ENCODE measurements at places on chromosomes 16 and 17.

DNA sequence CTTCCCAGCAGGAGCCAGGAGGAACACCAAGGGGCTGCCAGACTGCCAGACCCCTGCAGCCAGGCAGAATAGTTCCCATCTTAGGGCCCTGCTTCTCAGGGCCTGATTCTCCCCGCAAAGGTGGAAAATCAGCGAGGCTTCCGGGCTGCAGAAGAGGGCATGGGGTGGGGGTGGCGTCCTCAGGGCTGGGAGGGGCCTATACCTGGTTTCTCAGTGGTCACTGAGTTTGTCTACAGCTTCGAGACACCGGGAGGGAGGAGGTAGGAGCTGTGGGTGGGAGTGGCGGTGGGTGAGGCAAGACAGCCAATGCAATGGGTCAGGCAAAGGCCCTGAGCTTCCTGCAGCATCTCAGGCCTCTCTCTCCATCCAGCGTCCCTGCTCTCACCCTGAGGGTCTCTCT, 14.3 kb downstream of the LRRC75A start:
- DNase-seq: no peak

GRCh38 chr16:13436641-13437412, 483.1 kb upstream of the ERCC4 start:
- no peak for DNase-seq

GRCh38 chr16:49952386-49952785, 72.6 kb upstream of the CNEP1R1 start:
- peak; percentile 26 for DNase-seq

GRCh38 chr17:39118674-39119419, 32.6 kb downstream of the PLXDC1 start:
- DNase-seq: no peak

- no peak for DNase-seq
Observed at GRCh38 chr16:54647725-54648221, 282.9 kb upstream of the IRX5 start.

DNA sequence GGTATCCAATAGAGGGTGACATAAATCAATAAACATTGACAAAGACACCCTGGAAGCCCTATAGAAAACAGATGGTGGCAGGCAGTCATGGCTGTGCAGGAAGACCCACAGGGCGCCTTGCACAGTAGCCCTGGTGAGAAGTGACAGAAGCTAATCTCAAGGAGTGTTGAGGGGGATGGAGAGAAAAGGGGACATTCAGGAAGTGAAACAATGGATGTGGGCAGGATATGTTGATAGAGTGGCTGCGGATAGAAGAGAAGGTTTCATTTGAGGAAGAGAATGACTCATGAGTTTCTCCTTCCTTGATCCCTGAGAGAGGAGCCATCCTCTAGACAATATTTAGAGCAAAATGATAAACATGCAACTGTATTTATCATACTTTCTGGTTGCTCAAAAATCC, 468.8 kb upstream of the HSBP1 start:
- DNase-seq: peak; percentile 44

- DNase-seq: no peak
Observed at GRCh38 chr17:46124695-46125592, 68.3 kb downstream of the KANSL1 start.

- DNase-seq: no peak
Observed at GRCh38 chr17:76986365-76986764, 118.2 kb downstream of the MGAT5B start.

GRCh38 chr17:81608605-81609004, 28.3 kb downstream of the NPLOC4 start:
- DNase-seq: no peak

DNA sequence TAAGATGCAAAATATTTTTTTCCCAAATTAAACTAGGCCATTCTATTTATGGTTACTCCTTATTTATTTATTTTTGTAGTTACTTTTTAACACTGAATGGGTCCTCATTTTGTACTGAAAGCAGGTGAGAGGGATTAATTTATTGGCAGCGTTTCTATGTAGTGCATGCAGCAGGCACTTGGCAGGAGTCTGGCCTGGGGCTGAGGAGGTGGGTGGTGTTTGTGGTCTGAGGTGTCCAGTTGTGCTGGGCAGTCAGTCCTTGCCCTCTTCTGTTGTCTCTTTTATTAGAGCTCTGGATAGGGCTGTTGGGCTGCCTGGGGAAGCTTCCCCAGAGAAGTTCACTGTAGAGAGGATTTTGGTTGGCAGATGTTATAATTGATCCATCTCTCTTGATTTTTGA, 12.7 kb downstream of the SEC14L1 start:
- DNase-seq: no peak

DNA sequence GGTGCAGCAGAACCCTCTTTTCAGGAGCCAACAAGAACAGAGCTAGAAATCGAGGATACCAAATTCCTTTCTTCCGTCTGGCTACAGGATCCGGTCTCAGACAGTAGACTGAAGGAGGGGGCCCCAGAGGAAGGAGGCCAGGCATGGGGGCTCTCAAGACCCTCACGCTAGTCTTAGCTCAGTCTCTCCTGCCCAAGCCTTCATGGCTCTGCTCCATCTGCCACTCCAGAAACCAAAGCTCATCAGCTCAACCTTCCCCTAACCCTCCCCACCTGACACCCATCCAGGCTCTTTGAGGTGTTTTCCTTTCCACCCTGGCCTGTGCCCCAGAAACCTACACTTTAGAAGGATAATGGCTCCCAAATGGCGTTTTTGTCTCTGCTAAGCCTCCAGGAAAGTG, 6.2 kb upstream of the TMEM92 start:
- no peak for DNase-seq

- DNase-seq: no peak
Observed at GRCh38 chr17:76535788-76536510, 1.6 kb downstream of the CYGB start.

DNA sequence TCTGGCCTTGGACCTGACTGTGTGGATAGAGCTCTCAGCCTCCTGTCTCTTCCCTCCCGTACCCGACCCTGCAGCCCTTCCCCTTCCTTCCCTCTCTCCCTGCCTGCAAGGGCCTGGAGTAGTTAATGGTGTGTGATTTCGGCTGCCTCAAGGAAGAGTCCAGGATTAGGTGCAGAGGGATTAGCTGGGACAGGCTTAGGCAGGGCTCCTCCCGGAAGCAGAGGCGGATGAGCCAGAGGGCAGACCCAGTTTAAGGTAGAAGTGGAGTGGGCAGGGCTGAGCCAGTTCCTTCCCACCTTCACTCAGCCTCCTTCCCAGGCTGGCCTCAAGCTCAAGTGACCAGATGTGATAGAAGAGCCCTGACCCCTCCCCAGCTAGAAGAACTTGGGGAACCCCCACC, 16.8 kb downstream of the GUCY2D start:
- DNase-seq: no peak

DNA sequence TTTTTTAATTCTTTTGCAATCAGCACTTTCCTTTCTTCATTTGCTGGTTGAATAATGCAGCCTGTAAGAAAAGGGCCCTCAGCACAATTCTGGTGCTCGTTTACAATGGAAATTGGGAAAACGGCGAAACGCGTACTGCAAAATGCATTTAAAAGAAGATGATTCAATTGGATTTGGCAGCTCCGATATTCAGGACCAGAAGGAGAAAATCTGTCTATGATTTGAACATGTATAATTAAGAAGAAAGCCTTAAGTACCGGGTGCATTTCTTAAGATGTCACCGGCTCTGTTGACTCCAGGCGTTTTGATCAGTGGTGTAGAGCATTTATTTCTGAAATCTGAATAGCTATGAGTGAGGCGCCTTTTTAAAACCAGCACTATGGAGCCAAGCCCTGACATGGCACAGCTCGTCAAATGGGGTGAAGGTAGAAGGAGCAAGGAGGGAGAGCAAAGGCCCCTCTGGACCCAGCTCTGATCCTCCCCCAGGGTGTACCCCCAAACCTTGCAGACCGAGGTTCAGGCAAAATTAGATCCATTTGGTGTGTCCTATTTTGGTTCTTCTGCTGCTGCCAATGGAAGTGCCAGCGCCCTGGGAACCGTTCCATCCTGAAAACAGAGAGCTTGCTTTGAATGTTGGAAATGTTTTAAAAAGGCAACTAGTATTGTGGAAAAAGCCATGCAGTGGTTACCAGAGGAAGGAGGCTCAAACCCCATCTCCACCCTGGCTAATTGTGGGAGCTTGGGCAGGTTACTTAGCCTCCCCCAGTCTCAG, 161.4 kb upstream of the RPL38 start:
- DNase-seq: no peak

GRCh38 chr17:54085934-54086333, 263.2 kb downstream of the KIF2B start:
- DNase-seq: peak; percentile 30

GRCh38 chr17:70098030-70098429, 23.0 kb downstream of the KCNJ16 start:
- DNase-seq: no peak

DNA sequence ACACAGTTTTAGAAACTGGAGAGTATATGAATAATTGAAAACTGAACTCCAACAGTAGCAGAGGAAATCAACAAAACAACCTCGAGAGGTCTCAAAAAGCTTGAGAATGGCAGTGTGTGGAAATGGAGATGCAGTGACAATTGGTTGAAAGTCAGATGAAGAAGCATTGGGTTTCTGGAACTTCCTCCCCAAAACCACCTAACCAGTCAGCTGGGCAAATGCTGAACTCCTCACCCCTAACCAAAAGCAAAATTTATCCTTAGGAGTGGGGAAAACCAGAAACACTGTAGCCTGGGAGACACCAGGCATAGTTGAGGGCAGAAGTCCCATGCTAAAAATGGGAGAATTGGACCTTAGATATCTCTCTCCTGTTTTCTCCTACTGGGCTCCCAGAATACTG, 109.9 kb downstream of the TANC2 start:
- DNase-seq: no peak

- DNase-seq: peak; percentile 71
Observed at GRCh38 chr17:14201021-14201987, 35.4 kb downstream of the CDRT15 start.

- DNase-seq: no peak
Observed at GRCh38 chr17:29233301-29233700, 13.4 kb upstream of the CRYBA1 start.

GRCh38 chr16:47984669-47985068, 171.1 kb downstream of the ABCC12 start:
- DNase-seq: no peak

GRCh38 chr17:21029515-21029914, 13.3 kb downstream of the USP22 start:
- DNase-seq: no peak

DNA sequence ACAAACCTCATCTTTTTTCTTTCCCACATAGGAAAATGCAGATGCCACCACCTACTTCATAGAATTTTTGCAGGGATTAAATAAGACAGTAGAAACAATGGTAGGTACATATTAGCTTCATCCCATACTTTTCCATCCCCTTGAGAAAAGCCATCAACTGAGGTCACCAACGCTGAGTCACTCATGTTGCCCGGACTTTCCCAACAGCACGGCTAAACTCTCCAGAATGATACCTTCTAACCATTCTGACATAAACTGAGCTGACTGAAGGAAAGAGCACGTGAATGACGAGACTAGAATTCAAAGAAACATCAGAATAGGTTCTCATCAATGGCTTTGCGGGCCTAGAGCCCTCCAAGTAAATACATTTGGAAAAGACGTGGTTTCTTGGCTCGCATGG, 146.0 kb upstream of the RCVRN start:
- DNase-seq: no peak

DNA sequence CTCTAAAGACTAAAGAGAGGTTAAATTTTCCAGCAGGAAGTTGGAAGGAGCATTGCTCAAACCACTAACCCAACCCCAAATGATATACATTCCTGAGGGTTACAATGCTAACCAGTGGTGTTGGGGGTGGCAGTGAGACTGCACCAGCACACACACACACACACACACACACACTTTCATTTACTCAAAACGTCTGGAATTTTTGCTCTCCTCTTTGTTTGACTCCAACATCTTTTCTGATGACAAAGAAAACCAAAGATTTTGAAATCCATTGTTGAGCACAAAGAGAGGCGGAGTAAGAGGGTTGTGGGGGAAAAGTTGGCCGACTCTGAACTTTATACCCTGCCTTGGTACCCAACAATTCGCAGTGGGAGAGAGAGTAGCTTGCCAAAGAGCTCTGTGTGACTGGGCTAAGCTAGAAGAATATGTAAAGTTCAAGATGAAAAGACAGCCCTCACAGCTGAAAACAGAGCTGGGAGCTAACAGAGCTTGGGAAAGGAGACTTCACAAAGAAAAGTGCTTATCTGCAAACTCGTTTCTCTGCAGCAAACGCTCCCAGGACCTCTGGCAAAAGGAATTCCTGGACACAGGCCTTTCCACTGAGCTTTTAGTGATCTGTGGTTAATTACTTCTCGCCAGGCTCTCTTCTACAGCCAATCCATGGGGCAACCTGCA, 426.0 kb upstream of the CDH11 start:
- peak; percentile 92 for DNase-seq

- peak; percentile 55 for DNase-seq
Observed at GRCh38 chr17:49928837-49929475, 40.0 kb upstream of the DLX4 start.

- no peak for DNase-seq
Observed at GRCh38 chr16:29302976-29303375, 103.5 kb downstream of the NPIPB11 start.

- DNase-seq: no peak
Observed at GRCh38 chr17:31311526-31311925, 2.3 kb downstream of the EVI2B start.

DNA sequence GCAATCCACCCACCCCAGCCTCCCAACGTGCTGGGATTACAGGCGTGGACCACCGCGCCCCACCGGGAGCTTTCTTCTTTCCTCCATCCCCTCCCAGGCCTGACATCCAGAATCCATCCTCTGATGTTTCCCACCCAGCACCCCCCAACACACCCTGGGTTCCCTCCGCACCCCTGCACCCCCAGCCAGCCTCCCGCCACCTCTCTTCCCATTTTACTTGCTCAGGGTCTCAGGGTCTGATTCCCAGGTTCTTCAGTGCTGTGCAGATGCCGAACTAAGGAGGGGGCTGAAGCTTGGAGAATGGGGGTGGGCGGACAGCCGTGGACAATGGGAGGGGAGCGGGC, 225 bp downstream of the ASGR1 start:
- DNase-seq: no peak

DNA sequence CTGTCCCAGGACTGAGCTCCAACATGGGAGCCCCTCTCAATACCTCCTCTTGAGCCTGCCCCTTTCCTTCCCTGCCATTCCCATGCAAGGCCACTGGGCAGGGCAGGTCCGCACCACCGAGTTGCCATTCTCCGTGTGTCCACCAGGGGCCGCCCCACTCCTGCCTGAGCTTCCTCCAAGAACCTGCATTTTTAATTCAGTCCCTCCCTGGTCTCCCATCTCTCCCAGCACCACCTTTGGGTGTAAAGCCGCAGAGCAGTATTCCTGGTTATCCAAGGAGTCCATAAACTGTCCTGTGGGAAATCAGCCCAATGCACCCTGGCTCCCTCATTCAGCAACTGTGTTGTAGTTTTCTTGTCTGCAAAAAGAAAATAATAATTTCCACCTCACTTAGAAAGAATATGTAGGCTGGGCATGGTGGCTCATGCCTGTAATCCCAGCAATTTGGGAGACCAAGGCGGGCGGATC, 15.9 kb upstream of the ANKRD40CL start:
- DNase-seq: peak; percentile 91

Measured in H4 (cell line).